Thymus (tissue), 14 donors: ENCODE measurements at places on chromosomes 4 and X. TPM values are rescaled to one million over a fixed set of nuclear protein-coding genes. Genes with fewer than 3 reads are reported as not detected.

GRCh38 chr4:5018096-5018495 is 1.2 kb downstream of the CYTL1 start:
- DNase-seq: no peak
- H3K4me3 ChIP-seq: no peak overlapping the region
- H3K27ac ChIP-seq: no peak overlapping the region
- peaks cover 6% of the 10 kb centered on the region for H3K4me1 ChIP-seq
- H3K36me3 ChIP-seq: no peaks in the 10 kb centered on the region
- no peaks in the 10 kb centered on the region for H3K27me3 ChIP-seq

SLIT2 gene
- total RNA-seq: 2.8 TPM

TRIM60 gene
- not detected for total RNA-seq

CFAP99 gene
- 0.19 TPM for total RNA-seq

- H3K4me3 ChIP-seq: no peak overlapping the region
- DNase-seq: no peak
- no peaks in the 10 kb centered on the region for H3K36me3 ChIP-seq
- no peak overlapping the region for H3K27ac ChIP-seq
- H3K4me1 ChIP-seq: no peaks in the 10 kb centered on the region
Observed at GRCh38 chrX:22445880-22446279, 173.2 kb downstream of the CBLL2 start.

SLC39A8 gene
- 28.2 TPM for total RNA-seq

FDCSP gene
- 7.4 TPM for total RNA-seq

GRCh38 chr4:6227412-6228157 is 27.2 kb upstream of the JAKMIP1 start:
- no peak overlapping the region for H3K4me3 ChIP-seq
- H3K27ac ChIP-seq: no peak overlapping the region
- no peaks in the 10 kb centered on the region for H3K4me1 ChIP-seq
- H3K27me3 ChIP-seq: peaks cover 10% of the 10 kb centered on the region
- H3K36me3 ChIP-seq: no peaks in the 10 kb centered on the region

NR3C2 gene
- total RNA-seq: 0.52 TPM

NUDT9 gene
- 9.8 TPM for total RNA-seq

- H3K27ac ChIP-seq: no peak overlapping the region
- peak; percentile 12 for DNase-seq
- H3K36me3 ChIP-seq: no peaks in the 10 kb centered on the region
- H3K4me1 ChIP-seq: peaks cover 4% of the 10 kb centered on the region
- H3K27me3 ChIP-seq: no peaks in the 10 kb centered on the region
Observed at GRCh38 chrX:71053217-71053621, 14.9 kb downstream of the SNX12 start.
